ENCODE measurements at places on chromosomes 1 and 21.

- no peak for DNase-seq
These were observed 246.9 kb upstream of the ST6GALNAC5 start for GRCh38 chr1:76620371-76620770.

GRCh38 chr1:225427235-225428067 lies at the start of gene LBR:
Gene LBR, minus strand, starts transcription at chr1:225428038. Its CDS starts 3,963 bp downstream, at chr1:225424075.
- DNase-seq: no peak

DNA sequence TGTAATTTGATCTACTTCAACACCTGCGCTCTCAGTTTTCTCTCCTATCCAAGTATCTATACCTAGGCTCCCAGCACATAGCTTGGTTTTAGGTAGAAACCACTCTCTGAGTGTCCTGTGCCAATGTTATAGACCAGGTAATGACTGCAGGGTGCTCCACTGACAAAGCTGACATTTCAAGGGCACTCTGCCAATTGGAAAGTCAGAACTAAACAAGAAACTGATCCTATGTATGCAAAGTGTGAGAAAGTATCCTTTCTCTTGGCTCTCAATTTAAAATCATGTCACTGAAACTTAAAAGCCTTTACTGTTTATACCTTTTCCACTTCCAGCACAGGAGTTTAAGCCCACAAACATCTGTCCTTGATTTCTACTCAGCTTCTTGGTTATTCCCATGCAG lies 45.0 kb upstream of the AIM2 start:
- DNase-seq: no peak

DNA sequence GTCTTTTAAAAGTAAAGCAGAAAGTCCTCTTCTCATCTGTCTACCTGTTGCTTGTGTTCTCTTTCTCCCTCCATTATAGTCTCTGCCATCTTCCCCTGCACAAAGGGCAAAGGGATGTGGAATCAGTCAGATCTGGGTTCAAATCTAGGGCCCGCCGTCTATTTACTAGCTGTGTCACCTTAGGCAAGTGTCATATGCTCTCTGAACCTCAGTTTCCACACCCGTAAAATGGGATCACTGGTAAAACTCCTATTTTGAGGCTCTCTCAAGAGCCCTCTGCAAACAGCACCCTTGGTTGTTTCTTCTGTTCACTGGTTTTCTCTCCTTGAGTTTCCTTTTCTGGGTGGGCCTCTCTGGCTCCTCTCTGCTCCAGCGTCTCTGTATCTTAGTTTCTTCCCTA lies 2.6 kb upstream of the PTPRU start:
- no peak for DNase-seq

- DNase-seq: no peak
These were observed 42.6 kb downstream of the LMX1A start for GRCh38 chr1:165313903-165314302.

- no peak for DNase-seq
These were observed 169.3 kb upstream of the ETV3 start for GRCh38 chr1:157307491-157307890.

- no peak for DNase-seq
These were observed 14.7 kb downstream of the CSF1 start for GRCh38 chr1:109925159-109925990.

- DNase-seq: no peak
These were observed 219.6 kb upstream of the C1orf174 start for GRCh38 chr1:4119516-4120220.

GRCh38 chr1:22190251-22190650 lies 47.4 kb upstream of the WNT4 start:
- no peak for DNase-seq

GRCh38 chr1:56330391-56331026 lies 248.9 kb downstream of the PLPP3 start:
- DNase-seq: no peak

DNA sequence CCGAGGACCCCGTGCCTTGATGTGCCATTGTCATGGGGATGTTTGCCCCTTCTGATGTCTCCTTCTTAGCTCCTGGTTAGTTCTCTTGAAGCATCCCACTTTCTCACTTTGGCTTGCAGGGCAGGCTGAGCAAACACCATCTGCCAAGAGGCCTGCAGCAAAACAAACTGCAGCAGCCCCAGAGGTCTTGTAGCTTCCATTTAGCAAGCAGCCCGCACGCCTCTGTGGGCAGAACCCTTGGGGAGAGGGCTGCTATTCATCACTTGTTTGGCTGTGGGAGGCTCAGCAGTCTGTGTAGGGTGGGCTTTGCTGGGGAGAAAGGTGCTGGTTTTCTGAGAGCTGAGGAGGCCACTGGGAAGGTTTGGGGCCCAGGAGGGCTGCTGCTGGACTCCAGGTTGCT lies 56.7 kb downstream of the KCNC4 start:
- DNase-seq: no peak

DNA sequence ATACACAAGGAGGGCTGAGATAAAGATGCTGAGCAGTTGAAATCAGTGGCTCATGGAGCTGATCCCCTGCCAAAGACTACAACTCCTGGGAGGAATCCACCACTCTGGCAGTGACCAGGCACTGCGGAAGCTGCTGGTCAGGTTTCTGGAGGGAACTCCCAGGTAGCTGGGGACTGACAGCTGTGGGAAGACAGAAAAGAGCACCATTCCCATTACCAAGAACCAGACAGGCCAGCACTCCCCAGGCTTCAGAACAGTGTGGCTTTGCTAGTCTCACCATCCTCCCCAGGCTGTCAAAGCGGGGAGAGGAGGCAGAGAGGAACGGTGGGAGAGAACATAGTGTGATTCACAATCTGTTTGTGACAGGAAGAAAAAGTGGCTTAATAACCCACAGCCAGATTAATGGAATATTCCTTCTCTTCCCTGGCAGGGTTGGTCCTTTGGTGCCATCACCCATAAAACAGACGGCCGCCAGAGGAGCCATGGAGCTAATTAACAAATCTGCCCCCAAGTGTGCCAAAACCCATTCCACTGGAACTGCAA lies 92.1 kb downstream of the MAB21L3 start:
- DNase-seq: no peak

GRCh38 chr1:192539297-192540092 lies 36.1 kb upstream of the RGS1 start:
- DNase-seq: no peak

DNA sequence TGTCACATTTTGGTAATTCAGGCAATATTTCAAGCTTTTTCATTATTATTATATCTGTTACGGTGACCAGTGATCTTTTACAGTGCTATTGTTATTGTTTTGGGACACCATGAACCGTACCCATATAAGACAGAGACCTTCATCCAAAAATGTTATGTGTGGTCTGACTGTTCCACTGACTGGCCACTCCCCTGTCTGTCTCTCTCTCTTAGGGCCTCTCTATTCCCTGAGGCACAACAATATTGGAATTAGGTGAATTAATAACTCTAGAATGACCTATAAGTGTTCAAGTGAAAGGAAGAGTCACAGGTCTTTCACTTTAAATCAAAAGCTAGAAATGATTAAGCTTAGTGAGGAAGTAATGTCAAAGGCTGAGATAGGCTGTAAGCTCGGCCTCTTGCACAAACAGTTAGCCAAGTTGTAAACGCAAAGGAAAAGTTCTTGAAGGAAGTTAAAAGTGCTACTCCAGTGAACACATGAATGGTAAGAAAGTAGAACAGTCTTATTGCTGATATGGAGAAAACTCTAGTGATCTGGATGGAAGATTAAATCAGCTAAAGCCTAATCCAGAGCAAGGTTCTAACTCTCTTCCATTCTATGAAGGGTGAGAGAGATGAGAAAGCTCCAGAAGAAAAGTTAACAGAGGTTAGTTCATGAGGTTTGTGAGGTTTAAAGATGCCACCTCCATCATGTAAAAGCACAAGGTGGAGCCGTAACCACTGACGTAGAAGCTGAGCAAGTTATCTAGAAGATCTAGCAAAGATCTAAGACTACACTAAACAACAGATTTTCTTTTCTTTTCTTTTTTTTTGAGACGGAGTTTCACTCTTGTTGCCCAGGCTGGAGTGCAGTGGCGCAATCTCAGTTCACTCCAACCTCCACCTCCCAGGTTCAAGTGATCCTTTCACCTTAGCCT lies 19.7 kb upstream of the DIPK1A start:
- DNase-seq: no peak

DNA sequence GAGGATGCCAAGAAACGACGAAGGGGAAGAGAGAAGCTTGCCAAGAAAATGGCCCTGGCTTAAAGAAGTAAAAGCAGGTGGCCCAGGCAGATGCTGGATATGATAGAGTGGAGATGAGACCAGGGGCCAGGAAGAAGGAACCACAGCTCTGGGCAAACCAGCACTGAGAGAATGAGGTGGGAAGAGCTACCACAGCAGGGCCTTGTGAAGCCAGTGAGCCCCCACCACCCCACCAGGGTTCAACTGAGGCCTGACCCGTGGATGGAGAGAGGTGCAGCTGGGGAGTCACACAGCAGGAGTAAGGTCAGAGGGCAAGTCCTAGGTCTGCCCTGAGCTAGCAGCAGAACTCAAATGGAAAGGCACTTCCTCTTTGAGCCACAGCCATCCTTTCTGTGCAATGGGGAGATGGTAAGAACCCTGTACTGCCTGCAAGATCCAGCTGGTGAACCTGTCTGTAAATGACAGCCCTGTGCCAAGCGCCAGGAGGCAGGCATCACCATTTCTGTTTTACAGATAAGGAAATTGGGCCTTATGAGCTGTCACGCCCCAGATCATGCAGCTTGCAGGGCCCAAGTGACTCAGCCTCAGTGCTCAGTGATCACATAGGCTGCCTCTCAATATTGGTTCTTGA lies 8.5 kb downstream of the SH3BGRL3 start:
- no peak for DNase-seq

DNA sequence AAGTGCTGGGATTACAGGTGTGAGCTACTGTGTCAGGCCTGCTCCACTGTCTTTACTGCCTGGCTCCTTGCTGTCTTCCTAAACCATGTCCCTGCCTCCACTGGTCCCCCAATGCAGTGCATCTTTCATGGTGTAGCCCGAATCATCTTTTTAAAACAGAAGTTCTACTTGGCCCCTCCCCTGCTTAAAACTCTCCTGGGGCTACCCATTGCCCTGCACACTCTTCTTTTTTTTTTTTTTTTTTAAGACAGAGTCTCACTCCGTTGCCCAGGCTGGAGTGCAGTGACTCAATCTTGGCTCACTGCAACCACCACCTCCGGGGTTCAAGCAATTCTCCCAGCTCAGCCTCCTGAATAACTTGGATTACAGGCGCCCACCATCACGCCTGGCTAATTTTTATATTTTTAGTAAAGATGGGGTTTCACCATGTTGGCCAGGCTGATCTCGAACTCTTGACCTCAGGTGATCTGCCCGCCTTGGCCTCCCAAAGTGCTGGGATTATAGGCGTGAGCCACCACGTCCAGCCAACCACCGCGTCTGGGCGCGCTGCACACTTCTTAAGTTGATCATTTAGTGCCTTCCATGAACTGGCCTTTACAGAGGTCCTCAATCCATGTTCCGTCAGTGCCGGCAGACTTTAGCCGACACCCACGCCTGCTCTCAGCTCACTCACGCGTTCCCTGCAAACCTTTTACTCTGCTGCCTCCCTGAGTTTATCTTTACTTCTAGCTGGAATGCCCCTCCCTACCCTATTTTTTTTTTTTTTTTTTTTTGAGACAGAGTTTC lies 2.4 kb downstream of the FCN3 start:
- DNase-seq: no peak

DNA sequence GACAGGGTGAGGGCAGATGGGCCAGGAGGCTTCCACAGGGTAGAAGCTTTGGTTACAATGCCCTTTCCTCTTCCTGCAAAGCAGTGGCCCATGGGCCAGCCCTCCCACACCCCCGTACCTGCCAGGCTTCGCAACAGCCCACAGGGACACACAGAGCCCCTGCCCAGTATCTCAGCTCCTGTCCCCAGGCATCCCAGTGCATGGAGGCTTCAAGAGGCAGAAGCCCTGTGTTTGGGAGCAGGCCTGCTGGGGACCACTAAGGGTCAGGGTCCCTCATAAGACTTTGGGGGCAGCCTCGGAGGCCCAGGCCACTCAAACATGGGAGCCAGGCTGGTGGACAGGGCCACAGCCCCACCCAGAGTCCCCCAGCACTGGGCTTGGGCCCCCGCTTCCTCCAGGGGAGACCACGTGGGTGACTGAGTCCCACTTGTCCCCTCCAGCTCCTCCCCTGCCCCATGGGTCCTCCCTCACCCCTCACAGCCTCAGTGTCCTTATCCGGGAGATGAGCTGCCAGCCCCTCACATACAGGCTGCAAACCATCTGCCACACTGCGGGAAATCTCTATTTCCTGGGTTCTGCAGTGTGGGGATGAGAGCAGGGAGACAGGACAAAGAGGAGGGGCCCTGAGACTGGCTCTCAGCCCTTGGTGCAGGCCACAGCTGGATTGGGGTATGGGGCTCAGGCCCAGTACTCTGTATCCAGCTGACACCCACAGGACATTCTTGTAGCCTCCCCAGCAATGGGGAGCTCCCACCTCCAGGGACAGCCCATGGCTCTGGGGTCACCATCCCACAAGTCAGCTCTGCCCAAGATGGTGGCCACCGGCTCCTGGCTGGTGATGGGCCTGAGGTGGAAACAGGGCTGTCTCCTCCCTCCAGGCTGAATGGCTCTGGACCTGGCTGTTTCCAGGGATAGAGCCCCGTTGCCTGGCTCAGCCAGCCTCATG lies 50.7 kb downstream of the WNT9A start:
- no peak for DNase-seq

DNA sequence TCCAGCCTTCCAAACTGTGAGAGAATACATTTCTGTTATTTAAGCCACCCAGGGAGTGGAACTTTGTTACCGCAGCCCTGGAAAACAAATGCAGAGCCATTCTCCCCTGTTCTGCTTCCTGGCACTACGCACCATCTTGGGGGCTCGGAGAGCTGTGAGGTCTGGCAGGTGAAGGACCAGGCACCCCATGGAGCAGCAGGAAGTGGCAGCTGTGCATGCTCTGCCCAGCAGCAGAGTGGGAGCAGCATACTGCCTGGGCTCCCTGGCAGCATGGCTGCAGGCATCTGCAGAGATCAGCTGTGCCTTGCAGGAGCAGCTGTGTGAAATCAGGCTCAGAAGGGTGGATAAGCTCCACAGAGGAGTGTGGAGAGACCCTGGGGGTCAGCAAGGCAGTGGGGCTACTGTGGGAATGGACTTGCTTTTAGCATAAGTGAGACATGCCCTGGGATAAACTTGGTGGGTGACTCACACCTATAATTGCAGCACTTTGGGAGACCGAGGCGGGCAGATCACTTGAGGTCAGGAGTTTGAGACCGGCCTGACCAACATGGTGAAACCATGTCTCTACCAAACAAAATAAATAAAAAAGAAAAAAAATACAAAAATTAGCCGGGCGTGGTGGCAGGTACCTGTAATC lies 17.7 kb upstream of the ZSCAN20 start:
- no peak for DNase-seq

- DNase-seq: no peak
These were observed 62.0 kb upstream of the ST6GALNAC3 start for GRCh38 chr1:76012341-76013205.

DNA sequence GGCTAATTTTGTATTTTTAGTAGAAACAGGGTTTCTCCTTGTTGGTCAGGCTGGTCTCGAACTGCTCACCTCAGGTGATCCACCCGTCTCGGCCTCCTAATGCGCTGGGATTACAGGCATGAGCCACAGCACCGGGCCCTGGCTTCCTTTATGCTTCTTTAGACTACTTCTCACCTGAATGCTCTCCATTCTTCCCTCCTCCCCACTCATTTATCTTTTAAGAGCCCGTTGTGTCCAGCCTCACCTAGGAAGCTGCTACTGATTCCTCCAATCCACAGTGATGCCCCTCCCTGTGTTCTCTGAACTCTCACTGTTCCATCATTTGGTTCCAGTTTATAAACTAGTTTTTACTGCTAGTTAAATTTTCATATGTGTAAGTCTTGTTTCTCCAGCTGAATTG lies 44.9 kb upstream of the NR5A2 start:
- no peak for DNase-seq

GRCh38 chr1:99004254-99004860 lies 304 bp downstream of the PLPPR5 start:
- no peak for DNase-seq
